Upper lobe of left lung (tissue), 6 donors: ENCODE measurements at places on chromosomes 2 and 18. TPM values are rescaled to one million over a fixed set of nuclear protein-coding genes. Genes with fewer than 3 reads are reported as not detected.

DNA sequence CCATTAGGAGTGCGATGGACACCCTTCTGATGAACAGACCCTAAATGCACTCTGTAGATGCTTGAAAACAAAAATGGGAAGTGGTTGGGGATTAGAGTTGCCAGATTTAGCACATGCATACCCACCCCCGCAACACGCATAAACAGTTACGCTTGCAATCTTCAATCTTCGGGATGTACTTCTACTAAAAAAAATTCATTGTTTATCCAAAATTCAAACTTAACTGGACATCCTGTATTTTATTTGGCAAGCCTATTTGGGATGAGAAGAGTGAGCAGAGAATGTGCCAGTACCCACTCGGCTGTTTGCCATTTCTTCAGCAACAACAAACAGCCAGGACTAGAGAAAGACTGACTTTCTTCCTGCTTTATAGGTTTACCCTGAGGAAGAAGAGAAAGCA is 18.4 kb downstream of the KIAA2012 start:
- H3K27ac ChIP-seq, result no peak overlapping the region
- H3K4me1 ChIP-seq, result no peaks in the 10 kb centered on the region
- no peak for DNase-seq
- H3K4me3 ChIP-seq, result no peak overlapping the region
- no peaks in the 10 kb centered on the region for H3K27me3 ChIP-seq
- no peaks in the 10 kb centered on the region for H3K36me3 ChIP-seq

DNA sequence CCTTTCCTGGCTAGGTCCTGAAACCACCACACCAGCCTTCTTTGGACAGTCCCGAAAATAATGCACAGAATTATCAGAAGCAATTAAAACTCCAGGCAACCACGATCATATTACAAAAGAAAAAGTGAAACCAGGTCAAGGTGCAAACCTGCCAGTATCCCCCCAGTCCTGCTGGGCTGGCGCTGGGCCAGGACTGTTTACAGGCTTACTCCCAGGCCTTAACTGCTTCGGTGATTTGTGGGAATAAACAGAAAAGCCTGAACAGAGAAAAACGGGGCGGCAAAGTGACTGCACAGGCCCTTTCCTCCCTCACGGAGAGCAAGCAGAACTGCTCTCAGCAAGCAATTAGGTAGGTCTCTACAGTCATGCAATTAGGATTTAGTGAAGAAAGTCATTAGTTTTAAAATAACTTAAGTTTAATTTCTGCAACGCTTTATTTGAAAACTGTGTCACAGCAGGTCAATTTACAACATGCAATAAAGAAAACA is 1.3 kb downstream of the HDAC4 start:
- no peaks in the 10 kb centered on the region for H3K36me3 ChIP-seq
- no peak for DNase-seq
- H3K4me3 ChIP-seq, result peak overlapping the region; percentile 63
- H3K27me3 ChIP-seq, result no peaks in the 10 kb centered on the region
- H3K4me1 ChIP-seq, result peaks cover 22% of the 10 kb centered on the region
- H3K27ac ChIP-seq, result no peak overlapping the region

GRCh38 chr2:59458800-59459199 is 1094.7 kb downstream of the BCL11A start:
- no peaks in the 10 kb centered on the region for H3K4me1 ChIP-seq
- no peak overlapping the region for H3K4me3 ChIP-seq
- no peak for DNase-seq
- no peaks in the 10 kb centered on the region for H3K27me3 ChIP-seq
- H3K36me3 ChIP-seq, result no peaks in the 10 kb centered on the region

- DNase-seq, result no peak
- no peaks in the 10 kb centered on the region for H3K27me3 ChIP-seq
- no peak overlapping the region for H3K27ac ChIP-seq
These were observed 311.1 kb upstream of the RAB12 start for GRCh38 chr18:8298186-8298585.

DNA sequence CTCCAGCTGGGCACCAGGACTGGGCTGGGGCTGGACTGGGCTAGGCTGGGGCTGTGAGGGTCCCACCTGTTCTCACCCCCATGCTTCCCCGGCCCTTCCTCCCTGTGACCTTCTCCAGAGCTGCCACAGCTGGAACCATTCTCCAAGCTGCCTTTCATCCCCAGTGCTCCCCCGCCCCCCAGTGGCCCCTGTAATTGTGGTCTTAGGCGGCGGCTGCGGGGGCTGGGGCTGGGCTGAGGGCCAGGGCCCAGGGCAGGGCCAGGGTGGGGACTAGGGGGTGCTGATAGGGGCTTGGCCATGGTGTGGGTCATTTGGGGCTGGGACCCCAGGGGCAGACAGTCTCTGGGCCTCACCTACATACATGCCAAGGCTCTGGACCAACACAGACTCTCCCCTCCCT is 2.8 kb upstream of the WNT10A start:
- no peak overlapping the region for H3K27ac ChIP-seq
- no peak overlapping the region for H3K4me3 ChIP-seq
- DNase-seq, result no peak
- no peaks in the 10 kb centered on the region for H3K36me3 ChIP-seq
- H3K4me1 ChIP-seq, result peaks cover 27% of the 10 kb centered on the region
- peaks cover 2% of the 10 kb centered on the region for H3K27me3 ChIP-seq

Gene HOXD11
- total RNA-seq, result not detected

Gene SERPINB7
- total RNA-seq, result 1.3 TPM

Gene TYMS
- total RNA-seq, result 7.6 TPM

Gene PCARE
- 0.67 TPM for total RNA-seq
